ENCODE measurements at places on chromosomes 4 and X.

- no peak for DNase-seq
Measured at GRCh38 chrX:136450050-136450830, 37.5 kb upstream of the BRS3 start.

- no peak for DNase-seq
Measured at GRCh38 chr4:6772223-6772928, 10.2 kb upstream of the KIAA0232 start.

DNA sequence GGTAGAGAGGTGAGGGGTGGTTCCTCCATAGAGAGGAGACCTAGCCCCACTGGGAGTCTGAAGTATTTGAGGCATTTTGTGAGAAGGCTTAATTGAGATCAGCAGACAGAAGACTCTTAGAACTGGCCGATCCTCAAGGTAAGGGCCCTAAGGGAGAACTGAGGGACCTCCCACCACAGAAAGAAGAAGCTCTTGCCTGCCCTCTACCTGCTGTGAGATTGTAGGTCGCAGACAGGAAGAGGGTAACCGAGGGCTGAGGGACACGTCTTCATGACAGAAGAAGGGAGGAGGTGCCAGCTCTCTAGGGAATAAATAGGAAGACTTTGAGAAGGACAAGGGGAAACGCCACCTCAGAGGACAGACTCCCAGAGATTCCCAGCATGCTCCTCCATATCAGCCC lies 24.1 kb upstream of the MAGEC1 start:
- DNase-seq = no peak

- DNase-seq = no peak
Measured at GRCh38 chr4:68780232-68780631, 35.6 kb upstream of the UGT2B10 start.

DNA sequence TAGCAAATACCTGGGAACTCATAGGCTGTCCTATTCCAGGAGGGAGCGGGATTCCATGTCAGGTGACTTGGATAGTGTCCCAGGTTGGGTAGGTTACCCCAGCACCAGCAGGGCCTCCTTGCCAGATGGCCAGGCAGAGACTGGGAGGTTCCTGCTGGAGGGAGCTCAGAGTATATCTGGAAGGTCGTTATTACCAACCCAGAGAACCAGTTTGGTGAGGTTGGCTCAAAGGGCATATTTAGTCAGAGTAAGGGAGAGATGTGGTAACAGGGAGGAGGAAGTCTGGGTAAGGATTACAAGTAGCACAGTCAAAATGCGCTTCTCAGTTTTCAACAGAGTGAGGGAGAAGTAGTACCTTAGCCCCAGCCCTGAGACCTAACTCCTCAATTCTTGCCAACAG lies 53.3 kb upstream of the LNX1 start:
- DNase-seq = no peak

GRCh38 chr4:187302457-187303150 lies 578.9 kb upstream of the FAT1 start:
- DNase-seq = no peak

DNA sequence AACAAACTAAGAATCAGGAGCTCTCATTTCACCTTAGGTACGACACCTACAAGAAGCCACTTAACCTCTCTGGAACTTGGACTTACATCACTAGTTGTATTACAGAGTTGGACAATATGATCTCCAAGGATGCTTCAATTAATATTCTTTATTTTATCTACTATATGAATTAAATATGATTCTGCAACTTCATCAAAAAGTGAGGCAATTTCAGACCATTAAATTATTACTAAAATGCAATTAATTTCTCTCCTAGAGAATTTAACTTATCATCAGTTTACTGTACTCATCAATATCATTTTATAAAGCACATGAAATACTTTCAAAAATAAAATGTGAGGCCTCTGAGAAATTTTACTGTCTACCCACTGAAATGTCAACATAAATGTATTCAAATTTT lies 33.9 kb downstream of the SLC39A8 start:
- no peak for DNase-seq

- DNase-seq = no peak
Measured at GRCh38 chr4:7384929-7385890, 49.5 kb downstream of the PSAPL1 start.

DNA sequence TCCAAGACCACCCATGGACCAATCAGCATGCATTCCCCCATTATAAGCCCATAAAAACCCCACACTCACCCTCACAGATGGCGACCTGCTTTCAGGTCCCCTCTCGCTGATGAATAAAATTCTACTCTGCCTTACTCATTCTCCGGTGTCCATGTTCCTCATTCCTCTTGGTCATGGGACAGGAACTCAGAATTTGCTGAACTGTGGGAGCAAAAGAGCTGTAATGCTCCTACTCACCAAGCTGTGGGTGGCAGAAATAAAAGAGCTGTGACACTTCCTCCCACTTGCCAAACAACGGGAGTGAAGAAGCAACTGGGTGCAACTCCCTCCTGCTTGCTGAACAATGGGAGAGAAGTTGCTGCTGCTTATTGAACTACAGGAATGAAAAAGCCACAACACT lies 168.5 kb upstream of the PCDH18 start:
- DNase-seq = no peak

GRCh38 chr4:37463033-37463856 lies 218.7 kb downstream of the NWD2 start:
- no peak for DNase-seq

- DNase-seq = no peak
Measured at GRCh38 chrX:56233100-56233499, 944 bp downstream of the KLF8 start.

GRCh38 chrX:150635952-150636351 lies 57.2 kb upstream of the MTMR1 start:
- DNase-seq = peak; percentile 39

DNA sequence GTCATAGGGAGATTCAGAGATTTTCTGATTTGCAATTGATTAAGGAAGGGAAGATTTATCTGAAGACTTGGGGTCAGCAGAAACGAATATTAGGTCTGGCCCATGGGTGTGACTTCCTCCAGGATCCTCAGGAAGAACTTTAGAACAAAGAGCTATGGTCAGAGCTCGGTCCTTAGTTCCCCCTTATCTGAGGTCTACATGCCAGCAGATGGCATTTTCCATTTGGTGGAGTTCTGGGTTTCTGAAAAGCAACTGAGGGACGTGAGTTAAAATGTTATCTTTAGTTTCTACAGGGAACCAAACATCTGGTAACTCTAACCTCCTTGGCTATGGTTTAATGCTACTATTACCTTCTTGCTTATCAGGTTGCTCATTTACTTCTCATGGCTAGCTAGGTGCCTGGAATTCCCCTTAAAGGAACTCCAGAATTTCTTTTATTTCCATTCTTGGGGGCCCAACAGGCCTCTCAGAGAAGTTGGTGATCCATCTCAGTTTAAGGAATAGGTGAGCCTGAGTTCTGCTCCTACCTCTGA lies 40.7 kb downstream of the KLF3 start:
- no peak for DNase-seq

Data from kidney epithelial cell (primary cell).